Activated CD8-positive, alpha-beta memory T cell treated with anti-CD3 and anti-CD28 coated beads, Interleukin-2, amount 10 ng/mL, durations not matched to agents 7 days and 5 days (primary cell): ENCODE measurements at places on chromosomes 7 and 10. TPM values are rescaled to one million over a fixed set of nuclear protein-coding genes. Genes with fewer than 3 reads are reported as not detected.

Gene PLPP4
- total RNA-seq: not detected

Gene CH25H
- not detected for total RNA-seq

Gene AKR1C4
- not detected for total RNA-seq

Gene FKBP6
- not detected for total RNA-seq

GRCh38 chr7:127650847-127651555 is 993 bp upstream of the SND1 start:
- peak; percentile 44 for DNase-seq

Gene CRTAC1
- total RNA-seq: not detected

DNA sequence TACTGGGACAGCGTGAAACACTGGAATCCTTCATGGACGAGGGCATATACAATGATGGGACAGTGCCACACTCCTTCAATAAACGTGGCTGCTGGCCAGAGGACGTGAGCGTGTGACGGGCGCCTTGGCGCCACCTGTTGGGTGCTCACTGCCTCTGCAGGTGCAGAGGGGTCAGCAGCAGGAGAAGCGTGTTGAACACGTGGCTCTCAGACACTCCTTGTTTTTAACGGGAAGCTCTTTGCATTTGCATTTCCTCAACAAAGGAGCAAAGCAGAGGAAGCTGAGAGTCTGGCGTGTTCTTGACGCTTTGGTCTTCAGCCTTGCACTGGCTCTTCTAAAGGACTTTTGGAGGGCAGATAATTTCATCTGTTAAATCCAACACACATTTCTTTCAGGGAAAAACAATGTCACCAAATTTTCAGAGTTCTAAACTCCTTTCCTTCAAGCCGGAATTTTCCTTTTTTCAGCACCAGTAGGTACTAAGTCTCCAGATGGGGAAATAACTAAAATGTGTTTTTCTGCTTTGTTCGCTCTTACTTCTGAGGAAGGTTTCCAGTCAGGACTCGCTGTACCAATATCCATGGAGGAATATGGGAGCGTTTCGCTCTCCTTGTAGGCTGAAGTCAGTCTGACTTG is 2.9 kb upstream of the GET4 start:
- peak; percentile 78 for DNase-seq

GRCh38 chr7:47268851-47269836 is 312.8 kb downstream of the TNS3 start:
- DNase-seq: no peak

GRCh38 chr7:158726277-158726807 is 21.7 kb upstream of the NCAPG2 start:
- peak; percentile 37 for DNase-seq

GRCh38 chr10:88861036-88861435 is 9.4 kb upstream of the ANKRD22 start:
- DNase-seq: no peak

- no peak for DNase-seq
These were observed 127.9 kb upstream of the STK17A start for GRCh38 chr7:43454936-43455518.

GRCh38 chr10:126215746-126216631 is 172.3 kb downstream of the ADAM12 start:
- DNase-seq: no peak

Gene SAMD8
- total RNA-seq: 13.8 TPM

DNA sequence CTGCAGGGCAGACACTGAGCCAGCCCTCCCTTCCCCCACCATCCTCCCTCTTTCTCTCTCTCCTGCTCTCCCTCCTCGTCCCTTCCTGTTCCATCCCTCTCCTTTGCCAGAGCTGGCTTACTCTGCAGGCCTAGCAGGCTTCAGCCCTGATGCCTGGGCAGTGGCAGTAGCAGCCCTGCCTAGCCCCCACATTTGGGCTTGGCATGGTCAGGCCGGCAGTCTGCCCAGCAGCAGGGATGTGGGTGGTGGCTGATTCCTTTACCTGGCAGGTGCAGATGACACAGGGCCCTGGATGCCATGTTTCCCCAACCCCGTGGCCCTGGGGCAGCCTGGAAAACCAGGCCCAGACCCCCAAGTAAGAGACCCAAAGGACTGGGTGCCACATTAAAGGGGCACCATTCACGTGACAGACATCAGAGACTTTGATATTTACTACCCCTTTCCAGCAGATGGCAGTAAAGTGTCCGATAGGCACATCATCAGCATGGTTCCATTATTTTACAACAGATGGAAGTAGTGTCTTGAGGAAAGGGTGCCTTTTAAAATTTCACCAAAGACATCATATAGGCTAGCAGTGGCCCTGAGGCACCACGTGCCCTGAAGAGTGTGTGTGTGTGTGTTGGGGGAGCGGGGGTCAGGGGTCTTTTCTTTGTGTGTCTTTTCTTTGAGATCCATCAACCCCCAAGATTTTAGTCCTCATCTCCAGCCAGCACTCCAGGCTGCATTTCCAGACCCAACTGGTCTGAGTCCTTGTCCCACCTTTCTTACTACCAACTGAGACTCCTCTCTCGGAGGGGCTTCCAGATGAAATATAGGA is 5.9 kb downstream of the KCP start:
- no peak for DNase-seq

GRCh38 chr10:31319602-31320549 is 860 bp downstream of the ZEB1 start:
- peak; percentile 74 for DNase-seq

Gene FZD1
- total RNA-seq: not detected

Gene SH2D4B
- total RNA-seq: 0.09 TPM

- no peak for DNase-seq
These were observed 603 bp downstream of the ADRA2A start for GRCh38 chr10:111077479-111077784.

DNA sequence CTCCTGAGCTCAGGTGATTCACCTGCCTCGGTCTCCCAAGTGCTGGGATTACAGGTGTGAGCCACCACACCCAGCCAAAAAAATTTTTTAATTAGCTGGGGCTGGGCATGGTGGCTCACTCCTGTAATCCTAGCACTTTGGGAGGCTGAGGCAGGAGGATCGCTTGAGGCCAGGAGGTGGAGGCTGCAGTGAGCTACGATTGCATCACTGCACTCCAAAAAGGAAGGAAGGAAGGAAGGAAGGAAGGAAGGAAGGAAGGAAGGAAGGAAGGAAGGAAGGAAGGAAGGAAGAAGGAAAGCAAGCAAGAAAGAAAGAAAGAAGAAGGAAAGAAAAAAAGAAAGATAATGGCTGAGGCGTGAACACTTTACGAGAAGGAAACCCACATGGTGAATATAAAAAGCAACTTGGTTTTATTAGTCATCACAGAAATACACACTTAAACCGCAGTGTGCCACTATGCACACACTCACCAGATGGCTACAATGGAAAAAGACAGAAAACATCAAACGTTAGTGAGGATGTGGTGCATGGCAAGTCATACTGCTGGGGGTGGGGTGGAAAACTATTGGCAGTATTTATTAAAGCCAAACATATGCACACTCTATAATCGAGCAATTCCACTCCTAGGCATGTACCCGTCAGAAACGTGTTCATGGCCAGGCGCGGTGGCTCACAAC is 4.4 kb upstream of the CCL26 start:
- DNase-seq: peak; percentile 78

Gene ABCB8
- 50.3 TPM for total RNA-seq

DNA sequence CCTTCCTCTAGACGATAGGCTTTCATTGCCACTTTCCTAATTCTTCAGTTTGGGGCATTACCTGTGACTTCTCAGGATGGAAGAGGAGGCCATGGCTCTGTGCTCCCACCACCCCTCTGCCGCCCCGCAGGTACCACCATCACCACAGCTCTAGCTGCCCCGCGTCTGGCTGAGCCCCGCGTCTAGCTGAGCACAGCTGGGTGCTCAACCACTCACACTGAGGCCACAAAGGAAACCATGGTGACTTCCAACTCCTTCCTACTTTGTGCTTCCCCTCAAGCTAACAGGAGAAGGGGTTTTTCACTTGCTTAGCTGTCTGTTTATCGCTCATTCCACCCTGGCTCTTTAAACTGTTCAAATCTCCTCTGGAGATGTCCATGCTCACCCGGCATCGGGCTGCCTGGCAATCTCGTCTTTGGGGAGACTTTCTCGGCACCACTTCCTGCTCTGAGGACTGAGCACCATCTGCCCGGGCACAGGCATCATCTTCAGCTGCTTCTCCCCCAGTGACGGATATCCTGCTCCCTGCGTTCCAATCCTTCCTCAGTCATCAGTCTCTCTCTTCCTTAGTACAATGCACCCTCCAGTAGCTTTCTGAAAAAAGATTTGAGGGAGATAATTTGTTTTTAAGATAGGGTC is 59.4 kb downstream of the MAD1L1 start:
- DNase-seq: peak; percentile 26

Gene VGF
- 0.44 TPM for total RNA-seq

Gene C7orf57
- total RNA-seq: 0.15 TPM

GRCh38 chr7:150307904-150308303 is 15.3 kb upstream of the LRRC61 start:
- no peak for DNase-seq

- DNase-seq: no peak
These were observed 70.2 kb downstream of the AHCYL2 start for GRCh38 chr7:129295015-129295423.

DNA sequence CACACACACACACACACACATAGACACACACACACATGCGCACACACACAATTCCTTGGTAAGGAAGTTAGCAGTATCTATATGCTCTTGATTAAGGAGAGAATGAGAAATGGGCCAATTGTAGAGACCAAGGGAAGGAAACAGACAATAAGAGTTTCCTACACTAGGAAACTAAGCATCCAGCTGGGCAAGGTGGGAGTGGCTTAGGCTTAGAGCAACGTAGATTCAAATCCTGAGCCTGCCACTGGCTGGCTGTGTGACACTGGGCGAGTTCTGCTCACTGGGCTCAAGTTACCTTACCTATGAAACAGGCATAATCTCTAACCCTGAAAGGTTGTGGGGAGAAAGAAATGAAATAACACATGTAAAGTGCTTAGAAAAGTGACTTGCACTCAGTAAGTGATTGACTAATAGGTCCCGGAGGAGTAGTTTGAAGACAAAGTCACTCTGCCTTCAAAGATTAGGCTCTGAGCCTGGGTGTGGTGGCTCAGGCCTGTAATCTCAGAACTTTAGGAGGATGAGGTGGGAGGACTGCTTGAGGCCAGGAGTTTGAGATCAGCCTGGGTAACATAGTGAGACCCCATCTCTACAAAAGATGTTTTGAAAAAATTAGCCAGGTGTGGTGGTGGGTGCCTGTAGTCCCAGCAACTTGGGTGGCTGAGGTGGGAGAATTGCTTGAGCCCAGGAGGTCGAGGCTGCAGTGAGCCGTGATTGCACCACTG is 701.4 kb downstream of the PARD3 start:
- DNase-seq: no peak

- peak; percentile 87 for DNase-seq
These were observed 29.6 kb downstream of the SKIDA1 start for GRCh38 chr10:21495752-21496342.

DNA sequence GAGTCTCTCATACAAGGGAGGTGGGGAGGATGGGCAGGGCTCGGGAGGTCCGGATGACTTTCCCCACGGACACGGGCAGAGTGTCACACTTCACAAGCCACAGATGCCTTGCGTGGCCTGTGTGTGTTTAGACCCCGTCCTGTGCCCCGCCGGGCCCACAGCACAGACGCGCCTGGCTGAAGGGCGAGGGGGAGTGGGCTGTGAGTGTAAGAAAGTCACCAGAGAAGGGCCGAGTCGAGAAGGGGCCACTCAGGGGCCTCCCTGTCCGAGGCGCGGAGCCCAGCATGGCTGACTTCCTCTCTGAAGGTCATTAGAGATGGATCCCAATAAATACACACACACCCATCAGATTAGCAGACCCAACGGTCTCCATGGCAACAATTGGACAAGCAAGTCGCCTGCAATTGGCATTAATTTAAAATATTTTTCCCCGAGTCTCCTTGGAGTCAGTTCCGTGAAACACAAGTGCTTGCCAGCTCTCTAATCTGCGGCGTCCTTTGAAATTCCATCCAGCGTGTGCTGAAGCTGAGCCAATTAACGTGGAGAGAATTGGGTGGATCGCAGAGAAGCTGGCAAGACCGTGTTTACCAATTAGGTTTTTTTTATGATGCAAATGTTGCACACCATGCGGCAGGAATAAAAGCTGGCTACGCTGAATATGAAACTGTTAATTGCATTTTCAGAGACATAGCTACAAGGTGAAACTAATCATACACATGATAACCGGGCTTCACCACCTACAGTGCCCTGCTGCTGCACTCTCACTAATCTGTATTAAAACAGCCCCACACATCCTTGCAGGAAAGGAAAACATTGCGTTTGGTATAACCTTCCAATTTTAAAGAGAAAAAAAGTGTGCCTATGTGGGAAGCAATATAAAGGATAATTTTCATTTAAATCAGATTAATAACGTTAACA is 571.2 kb downstream of the PTPRN2 start:
- DNase-seq: no peak

GRCh38 chr10:124736491-124737136 is 7.6 kb downstream of the FAM53B start:
- peak; percentile 39 for DNase-seq

Gene DCLRE1A
- 20.1 TPM for total RNA-seq

- DNase-seq: no peak
These were observed 506.4 kb upstream of the C7orf33 start for GRCh38 chr7:148084138-148084537.

- peak; percentile 62 for DNase-seq
These were observed 6.4 kb upstream of the GPR22 start for GRCh38 chr7:107463139-107464078.

- DNase-seq: no peak
These were observed 58.0 kb upstream of the PNLIP start for GRCh38 chr10:116487522-116488430.

DNA sequence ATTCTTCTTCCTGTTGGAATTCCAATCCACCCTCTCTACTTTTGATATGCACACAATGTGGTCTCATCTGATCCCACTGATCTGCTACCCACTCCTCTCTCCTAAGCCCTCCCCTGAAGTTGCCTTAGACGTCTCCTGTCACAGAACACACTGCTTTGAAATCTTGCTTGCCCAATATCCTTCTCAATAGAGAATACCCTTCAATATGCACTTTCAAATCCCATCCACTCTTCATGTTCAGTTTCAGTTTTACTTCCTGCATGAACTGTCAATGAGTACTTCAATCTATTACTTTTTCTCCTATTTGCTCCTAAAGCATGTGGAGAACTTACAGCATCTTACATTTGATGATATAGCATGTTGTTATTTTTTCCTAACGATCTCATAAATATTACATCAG is 93.5 kb downstream of the UPF2 start:
- DNase-seq: no peak
